Activated CD8-positive, alpha-beta T cell treated with anti-CD3 and anti-CD28 coated beads for 36 hours (primary cell): ENCODE measurements at places on chromosomes 1 and 21.
A peak's percentile ranks its signal among the peaks of the same experiment; 100 is the strongest.

DNA sequence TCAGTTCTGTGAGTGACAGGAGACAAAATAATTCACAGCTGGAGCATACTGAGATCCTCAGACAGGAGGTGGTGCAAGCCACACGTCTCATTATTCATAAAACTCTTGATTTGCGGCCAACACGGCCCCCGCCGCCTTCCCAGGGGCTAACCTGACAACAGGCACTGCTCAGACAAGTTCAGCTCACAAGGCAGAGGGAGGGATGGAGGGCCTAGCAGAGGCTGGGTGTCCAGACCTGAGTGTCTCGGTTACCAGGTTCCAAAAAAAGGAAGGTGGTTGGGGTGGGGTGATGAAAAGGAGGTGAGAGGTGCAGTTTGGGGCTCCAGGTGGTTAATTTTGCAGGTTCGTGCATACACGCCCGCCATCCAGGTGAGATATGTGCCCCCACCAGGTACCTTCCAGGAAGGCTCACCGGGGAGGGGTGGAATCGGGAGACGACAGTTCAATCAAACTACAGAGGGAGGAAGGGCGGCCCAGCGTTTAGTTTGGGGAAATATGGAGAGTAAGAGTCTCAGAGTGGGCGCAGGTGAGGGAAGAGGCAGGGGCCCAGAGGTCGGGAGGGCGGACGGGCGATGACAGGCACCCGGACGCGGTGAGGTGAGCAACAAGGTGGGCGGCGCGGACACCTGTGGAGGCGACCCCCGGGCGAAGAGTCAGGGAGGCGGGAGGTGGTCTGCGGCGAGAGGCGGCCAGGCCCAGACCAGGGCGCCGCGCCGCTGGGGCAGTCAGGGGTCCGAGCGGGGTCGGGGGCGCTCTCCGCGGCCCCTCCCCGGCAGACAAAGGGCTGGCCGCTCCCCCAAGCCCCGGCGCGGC, 629 bp downstream of the CTNNBIP1 start:
- DNase-seq, result peak; percentile 78

GRCh38 chr21:35284199-35284598, 235.1 kb upstream of the RUNX1 start:
- DNase-seq, result no peak

- no peak for DNase-seq
These were observed 251.2 kb upstream of the CACYBP start for GRCh38 chr1:174748586-174748985.

DNA sequence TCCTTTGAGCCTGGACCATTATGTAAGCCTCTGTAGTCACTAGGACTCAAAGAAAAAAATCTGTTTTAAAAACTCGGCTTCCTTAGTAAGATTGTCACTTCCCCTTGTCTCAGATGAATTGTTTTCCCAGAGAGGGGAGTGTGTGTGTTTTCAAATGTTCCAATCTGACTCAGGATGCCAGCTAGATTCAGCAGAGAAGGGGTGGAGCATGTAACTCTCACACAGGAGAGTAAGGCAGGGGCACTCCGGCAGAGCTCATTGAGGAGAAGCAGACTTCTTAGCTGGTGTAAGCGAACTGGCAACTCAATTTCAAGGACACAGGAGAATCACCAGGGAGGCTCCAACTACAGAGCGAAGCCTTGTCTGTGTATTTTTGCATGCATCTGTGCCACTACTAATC, 623.2 kb downstream of the LMO4 start:
- no peak for DNase-seq

GRCh38 chr1:44254392-44254910, 41.2 kb downstream of the DMAP1 start:
- DNase-seq, result peak; percentile 54

GRCh38 chr1:22197644-22198043, 54.7 kb upstream of the WNT4 start:
- DNase-seq, result no peak

DNA sequence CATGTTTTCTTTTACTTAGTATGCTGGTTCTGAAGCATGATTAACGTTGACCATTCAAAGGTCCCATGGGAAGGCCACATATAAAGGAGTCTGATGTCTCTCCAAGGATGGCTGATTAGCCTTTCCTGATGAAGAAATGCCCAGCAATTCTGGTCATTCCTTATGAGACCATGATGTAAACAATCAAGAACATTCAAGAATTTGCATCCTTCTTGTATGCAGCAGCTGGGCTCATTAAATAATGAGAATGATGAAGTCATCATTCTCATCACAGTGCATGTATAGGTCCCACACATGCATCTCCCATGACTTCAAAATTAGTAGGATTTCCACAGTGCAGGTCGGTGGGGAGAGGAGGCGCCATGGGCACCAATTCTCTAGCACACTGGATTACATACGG, 85.4 kb downstream of the APP start:
- DNase-seq, result no peak

DNA sequence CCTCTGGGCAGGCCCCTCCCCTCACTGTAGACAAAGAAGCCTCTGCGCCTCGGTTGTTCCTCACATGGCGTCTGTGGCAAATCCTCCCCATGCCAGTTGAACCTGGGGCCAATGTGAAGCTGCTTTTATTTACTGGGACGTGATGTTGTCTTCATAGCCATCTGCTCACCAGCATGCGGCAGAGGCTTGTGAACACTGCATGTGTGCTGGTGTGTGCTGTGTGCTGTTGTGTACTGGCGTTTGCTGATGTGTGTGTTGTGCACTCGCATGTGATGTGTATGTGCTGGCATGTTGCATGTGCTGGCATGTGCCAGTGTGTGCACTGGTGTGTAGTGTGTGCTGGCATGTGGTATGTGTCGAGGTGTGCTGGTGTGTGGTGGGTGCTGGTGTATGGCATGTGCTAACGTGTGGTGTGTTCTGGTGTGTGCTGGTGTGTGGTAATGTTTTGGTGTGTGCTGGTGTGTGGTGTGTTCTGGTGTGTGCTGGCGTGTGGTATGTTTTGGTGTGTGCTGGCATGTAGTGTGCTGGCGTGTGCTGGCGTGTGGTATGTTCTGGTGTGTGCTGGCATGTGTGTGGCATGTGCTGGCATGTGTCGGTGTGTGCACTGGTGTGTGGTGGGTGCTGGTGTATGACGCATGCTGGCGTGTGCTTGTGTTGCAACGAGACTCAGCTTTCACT, 37.2 kb upstream of the TRAPPC10 start:
- DNase-seq, result no peak

- DNase-seq, result no peak
These were observed 5.7 kb downstream of the KCNQ4 start for GRCh38 chr1:40789342-40789598.
